Suprapubic skin (tissue), 4 donors: ENCODE measurements at places on chromosomes 12 and 14.

- H3K4me3 ChIP-seq = no peak overlapping the region
- no peaks in the 10 kb centered on the region for H3K27me3 ChIP-seq
- no peaks in the 10 kb centered on the region for H3K36me3 ChIP-seq
These were observed 82.4 kb downstream of the ARF6 start for GRCh38 chr14:49975276-49975675.

- no peaks in the 10 kb centered on the region for H3K4me1 ChIP-seq
- no peaks in the 10 kb centered on the region for H3K36me3 ChIP-seq
- H3K27ac ChIP-seq = no peak overlapping the region
- no peaks in the 10 kb centered on the region for H3K27me3 ChIP-seq
- DNase-seq = no peak
- H3K4me3 ChIP-seq = no peak overlapping the region
These were observed 717.6 kb upstream of the NOVA1 start for GRCh38 chr14:27315477-27315876.

- no peak overlapping the region for H3K4me3 ChIP-seq
- no peaks in the 10 kb centered on the region for H3K36me3 ChIP-seq
- no peaks in the 10 kb centered on the region for H3K27me3 ChIP-seq
These were observed 123.1 kb downstream of the GALC start for GRCh38 chr14:87869619-87870583.

GRCh38 chr14:67881225-67881624, 61.6 kb downstream of the RAD51B start:
- H3K27ac ChIP-seq = no peak overlapping the region
- H3K27me3 ChIP-seq = no peaks in the 10 kb centered on the region
- H3K4me1 ChIP-seq = no peaks in the 10 kb centered on the region
- DNase-seq = no peak
- no peak overlapping the region for H3K4me3 ChIP-seq

- H3K36me3 ChIP-seq = no peaks in the 10 kb centered on the region
- DNase-seq = no peak
- H3K27ac ChIP-seq = peak overlapping the region; percentile 46
These were observed 14.5 kb downstream of the SCNN1A start for GRCh38 chr12:6360578-6361490.

- peaks cover 28% of the 10 kb centered on the region for H3K4me1 ChIP-seq
- peak; percentile 83 for DNase-seq
- no peaks in the 10 kb centered on the region for H3K27me3 ChIP-seq
These were observed 564 bp downstream of the ATXN3 start for GRCh38 chr14:92105893-92106142.

DNA sequence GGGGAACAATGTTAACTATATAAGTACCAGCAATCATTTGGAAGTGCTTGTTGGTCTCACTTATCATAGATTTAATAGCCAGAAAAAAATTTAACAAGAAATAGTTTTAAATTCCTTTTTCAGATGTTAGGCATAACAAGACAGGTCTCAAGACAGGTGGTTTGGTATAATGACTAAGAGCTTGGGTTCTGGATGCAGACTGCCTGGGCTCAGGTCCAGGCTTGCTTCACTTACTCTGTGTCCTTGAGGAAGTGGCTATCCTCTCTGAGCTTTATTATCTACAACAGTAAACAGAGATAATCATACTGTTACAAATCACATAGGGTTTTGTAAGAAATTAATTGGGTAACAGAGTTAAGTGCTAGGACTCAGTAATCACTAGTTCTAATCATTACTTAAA, 338.0 kb upstream of the FLRT2 start:
- no peak overlapping the region for H3K4me3 ChIP-seq
- no peak overlapping the region for H3K27ac ChIP-seq
- H3K36me3 ChIP-seq = no peaks in the 10 kb centered on the region
- no peaks in the 10 kb centered on the region for H3K27me3 ChIP-seq
- DNase-seq = no peak

DNA sequence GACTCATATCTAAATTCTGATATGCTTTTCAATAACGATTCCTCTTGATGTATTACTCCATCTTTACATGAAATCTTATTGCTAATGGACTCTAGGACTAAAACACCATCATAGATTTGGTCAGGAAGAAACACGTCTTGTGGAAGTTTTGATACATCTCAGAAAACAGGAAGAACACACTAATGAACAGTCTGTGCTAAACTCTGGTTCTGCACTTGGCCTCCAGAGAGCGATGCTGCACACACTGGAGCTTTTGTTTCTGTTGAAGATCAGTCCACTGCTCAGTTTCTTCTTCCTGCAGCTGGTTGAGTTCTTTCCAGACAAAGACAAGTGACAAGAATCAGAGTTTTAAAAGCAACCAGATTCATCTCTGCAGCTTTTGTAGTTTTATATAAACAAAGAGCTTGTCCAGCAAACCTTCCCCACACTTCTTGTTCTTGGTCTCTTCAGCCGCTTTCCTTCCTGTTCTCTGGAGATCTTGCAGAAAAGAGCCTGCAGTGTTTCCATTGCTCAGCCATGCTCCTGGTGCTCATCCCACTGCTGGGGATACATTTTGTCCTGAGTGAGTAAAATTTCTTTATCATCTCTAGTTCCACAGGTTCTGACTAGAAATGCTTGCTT, 229.1 kb upstream of the OR4E1 start:
- no peaks in the 10 kb centered on the region for H3K36me3 ChIP-seq
- H3K27ac ChIP-seq = no peak overlapping the region

GRCh38 chr12:130538343-130539095, 177.6 kb downstream of the RIMBP2 start:
- no peak for DNase-seq
- H3K27ac ChIP-seq = no peak overlapping the region
- H3K4me3 ChIP-seq = no peak overlapping the region
- H3K27me3 ChIP-seq = no peaks in the 10 kb centered on the region
- no peaks in the 10 kb centered on the region for H3K36me3 ChIP-seq

DNA sequence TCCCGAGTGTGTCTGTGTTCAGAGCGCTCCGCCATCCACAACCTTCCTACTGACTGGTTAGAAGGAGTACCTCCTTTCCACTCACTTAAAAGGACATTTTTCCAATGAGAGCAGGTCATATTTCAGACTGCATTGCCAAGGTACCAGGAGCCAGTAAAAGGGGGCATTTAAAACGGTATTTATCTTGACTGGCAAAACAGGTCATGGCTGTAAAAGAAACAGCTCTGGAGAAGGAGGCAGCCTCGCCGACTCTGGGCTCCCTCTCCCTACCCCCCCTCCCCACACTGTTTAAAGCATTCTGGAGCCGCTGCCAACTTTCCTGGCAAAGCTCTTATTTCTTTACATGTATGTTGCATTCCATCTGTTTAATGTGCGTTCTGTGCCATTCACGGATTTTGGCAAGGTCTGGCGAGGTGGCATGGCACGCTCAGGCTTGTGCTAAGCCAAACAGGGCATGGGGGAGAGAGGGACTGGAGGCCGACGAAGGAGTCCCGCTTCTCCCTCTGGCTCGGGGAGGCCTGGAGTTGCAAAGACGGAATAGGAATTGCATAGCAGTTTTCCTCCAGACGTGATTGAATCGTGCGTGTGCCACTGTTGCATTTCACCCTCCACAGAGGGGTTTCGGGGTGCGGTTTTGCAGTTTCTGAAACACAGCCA, 41.2 kb upstream of the MED13L start:
- H3K27ac ChIP-seq = peak overlapping the region; percentile 80

DNA sequence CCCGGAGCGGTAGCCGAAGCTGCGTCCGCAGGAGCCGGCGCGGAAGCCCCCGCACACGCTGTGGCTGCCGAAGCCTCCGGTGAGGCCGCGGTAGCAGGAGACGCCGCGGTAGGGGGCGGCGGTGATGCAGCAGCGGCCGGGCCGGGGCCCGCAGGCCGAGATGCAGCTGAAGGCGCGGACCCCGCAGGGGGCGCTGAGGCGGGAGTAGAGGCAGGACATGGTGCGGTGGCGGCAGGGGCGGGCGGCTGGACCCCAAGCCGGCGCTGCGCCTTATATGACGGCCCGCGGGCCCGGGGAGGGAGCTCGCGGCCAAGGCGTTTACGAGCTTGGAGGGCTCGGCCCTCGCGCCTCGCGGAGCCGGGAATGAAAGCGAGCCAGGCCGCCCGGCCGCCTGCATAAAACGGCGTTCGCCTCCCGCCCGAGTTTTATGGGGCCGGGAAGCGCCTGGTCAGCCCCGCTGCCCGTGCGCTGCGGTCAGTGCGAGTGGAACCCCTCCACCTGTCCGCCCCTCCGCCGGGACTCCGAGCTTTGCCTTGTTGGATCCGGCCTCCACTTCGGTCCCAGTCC, 16.0 kb upstream of the KRT86 start:
- H3K4me3 ChIP-seq = peak overlapping the region; percentile 36
- H3K27me3 ChIP-seq = peaks cover 55% of the 10 kb centered on the region
- H3K4me1 ChIP-seq = peaks cover 11% of the 10 kb centered on the region
- no peak for DNase-seq

DNA sequence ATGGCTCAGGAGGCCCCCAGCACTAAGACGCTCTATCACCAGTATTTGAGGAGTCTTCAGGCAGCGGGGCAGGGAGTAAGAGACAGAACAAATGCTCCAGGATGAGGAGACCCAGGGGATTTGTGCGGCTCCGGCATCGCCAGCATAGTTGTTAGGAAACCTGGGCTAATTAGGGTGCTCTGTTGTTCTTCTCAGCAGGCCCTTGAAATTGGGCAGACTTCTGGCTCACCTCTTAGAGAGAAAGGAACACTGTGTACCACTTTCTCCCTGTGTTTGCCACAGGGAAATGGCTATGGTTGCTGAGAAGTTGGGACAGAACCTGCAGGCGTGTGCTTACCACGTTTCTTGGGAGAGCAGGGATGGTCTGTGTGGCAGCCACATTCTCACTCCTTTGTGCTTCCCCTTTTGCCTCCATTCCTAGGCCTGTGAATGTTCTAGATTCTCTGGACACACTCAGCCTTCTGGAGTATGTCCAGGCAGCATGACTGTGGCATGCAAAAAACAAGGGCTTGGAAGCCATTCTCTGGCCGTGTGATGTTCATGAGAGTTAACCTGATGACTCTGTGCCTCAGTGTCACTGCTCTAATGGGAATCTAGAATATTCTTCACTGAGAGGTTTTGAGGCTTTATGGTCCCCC, 109.0 kb downstream of the CHST11 start:
- no peaks in the 10 kb centered on the region for H3K4me1 ChIP-seq
- H3K4me3 ChIP-seq = no peak overlapping the region
- no peak for DNase-seq
- no peaks in the 10 kb centered on the region for H3K27me3 ChIP-seq

DNA sequence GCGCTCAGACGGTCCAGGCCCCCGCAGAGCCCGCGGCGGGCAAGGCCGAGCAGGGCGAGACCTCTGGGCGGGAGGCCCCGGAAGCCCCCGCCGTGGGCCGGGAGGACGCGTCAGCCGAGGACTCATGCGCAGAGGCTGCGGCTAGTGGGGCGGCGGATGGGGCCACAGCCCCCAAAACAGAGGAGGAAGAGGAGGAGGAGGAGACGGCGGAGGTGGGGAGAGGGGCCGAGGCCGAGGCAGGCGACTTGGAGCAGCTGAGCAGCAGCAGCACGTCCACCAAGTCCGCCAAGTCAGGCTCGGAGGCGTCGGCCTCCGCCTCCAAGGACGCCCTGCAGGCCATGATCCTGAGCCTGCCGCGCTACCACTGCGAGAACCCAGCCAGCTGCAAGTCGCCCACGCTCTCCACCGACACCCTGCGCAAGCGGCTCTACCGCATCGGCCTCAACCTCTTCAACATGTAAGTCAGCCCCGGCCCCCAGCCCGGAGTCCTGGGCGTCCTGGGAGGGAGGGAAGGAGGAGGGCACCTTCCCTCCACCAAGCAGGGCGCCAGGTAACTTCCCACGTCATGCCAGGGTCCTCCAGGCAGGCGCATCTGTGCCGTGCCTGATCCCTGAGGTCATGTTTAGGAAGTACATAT, 72.4 kb downstream of the IQSEC3 start:
- no peaks in the 10 kb centered on the region for H3K36me3 ChIP-seq
- peaks cover 55% of the 10 kb centered on the region for H3K27me3 ChIP-seq

- H3K27ac ChIP-seq = no peak overlapping the region
- no peak for DNase-seq
- H3K4me3 ChIP-seq = no peak overlapping the region
- H3K4me1 ChIP-seq = peaks cover 5% of the 10 kb centered on the region
- H3K36me3 ChIP-seq = no peaks in the 10 kb centered on the region
These were observed 66.5 kb downstream of the PLEKHG7 start for GRCh38 chr12:92769124-92769901.
